Omental fat pad (tissue), 4 donors: ENCODE measurements at places on chromosomes 4 and X. TPM values are rescaled to one million over a fixed set of nuclear protein-coding genes. Genes with fewer than 3 reads are reported as not detected.

The ADAM29 gene
- total RNA-seq: not detected

The PLXNB3 gene
- total RNA-seq: 11.3 TPM

The SYTL4 gene
- total RNA-seq: 10.8 TPM

- no peak for DNase-seq
Observed at GRCh38 chr4:124810827-124811226, 98.3 kb upstream of the ANKRD50 start.

DNA sequence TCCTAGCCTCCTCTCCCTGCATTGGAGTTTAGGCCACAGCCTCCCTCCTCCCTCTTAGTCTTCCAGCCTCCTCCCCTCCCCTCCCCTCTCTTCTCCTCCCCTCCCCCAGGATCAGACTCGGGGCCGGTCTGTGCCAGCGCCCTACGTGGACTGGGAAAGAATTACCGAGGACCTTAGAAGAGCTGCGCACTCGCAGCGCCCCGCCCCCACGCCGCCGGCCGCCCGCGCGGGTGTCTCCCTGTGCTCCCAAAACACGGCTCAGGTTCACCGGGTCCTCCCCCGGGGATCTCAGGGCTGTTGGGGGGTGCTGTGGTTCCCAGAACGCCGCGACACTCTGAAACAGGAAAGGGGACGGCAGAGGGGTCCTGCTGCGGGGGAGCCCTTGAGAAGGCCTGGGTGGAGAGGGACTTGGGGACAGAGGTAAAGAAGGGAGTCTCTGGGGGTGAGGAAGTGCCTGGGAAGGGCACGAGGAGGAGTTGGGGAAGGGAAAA, 122.3 kb upstream of the TBL1X start:
- no peak for DNase-seq

- DNase-seq: no peak
Observed at GRCh38 chr4:86529436-86529835, 64.7 kb upstream of the PTPN13 start.

DNA sequence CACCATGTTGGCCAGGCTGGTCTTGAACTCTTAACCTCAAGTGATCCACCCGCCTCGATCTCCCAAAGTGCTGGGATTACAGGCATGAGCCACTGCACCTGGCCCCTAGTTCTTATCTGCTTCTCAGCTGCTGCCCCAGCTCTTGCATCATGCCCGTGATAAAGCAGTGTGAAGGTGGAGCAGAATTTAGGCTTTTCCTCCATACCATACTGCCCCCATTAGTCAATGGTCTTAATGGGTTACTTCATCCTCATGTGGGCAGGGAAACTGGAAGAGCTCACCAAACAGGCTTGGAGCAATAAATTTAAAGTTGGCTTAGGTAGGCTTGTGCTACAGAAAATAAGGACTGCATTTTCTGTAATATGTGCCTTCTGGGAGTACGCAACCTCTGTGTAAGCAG, 636.9 kb upstream of the BOD1L1 start:
- DNase-seq: no peak

DNA sequence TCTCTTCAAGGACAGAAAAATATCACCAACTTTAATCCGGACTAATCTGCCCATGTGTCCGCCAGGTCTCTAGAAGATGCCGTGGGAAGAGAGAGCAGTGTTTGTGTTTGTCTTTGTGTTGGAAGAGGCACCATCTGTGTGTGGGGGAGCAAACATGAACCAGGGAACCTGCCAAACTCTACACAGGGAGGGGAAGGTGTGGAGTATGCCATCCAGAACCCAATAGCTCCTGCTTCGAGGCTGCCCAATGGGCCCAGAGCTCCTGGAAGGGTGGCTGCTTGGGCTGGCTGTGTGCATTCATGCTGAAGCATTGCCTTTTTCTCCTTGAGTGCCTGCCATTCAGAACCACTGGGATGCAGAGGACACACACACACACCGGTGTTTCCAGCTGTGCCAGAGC, 536.2 kb downstream of the MID1IP1 start:
- no peak for DNase-seq
